ENCODE measurements at places on chromosomes 2 and 18.

GRCh38 chr2:30239986-30240752 lies 8.8 kb downstream of the LBH start:
- DNase-seq: no peak
- no peak overlapping the region for H3K4me3 ChIP-seq
- no peaks in the 10 kb centered on the region for H3K4me1 ChIP-seq
- no peaks in the 10 kb centered on the region for H3K36me3 ChIP-seq

GRCh38 chr2:227655454-227655853 lies 11.2 kb upstream of the SCYGR5 start:
- no peaks in the 10 kb centered on the region for H3K27me3 ChIP-seq
- no peak for DNase-seq
- no peaks in the 10 kb centered on the region for H3K36me3 ChIP-seq
- H3K4me1 ChIP-seq: no peaks in the 10 kb centered on the region
- no peak overlapping the region for H3K4me3 ChIP-seq
- no peak overlapping the region for H3K27ac ChIP-seq

GRCh38 chr2:224944707-224945547 lies 97.3 kb downstream of the DOCK10 start:
- peaks cover 19% of the 10 kb centered on the region for H3K4me1 ChIP-seq
- H3K27me3 ChIP-seq: no peaks in the 10 kb centered on the region
- H3K36me3 ChIP-seq: no peaks in the 10 kb centered on the region
- DNase-seq: no peak

- H3K4me3 ChIP-seq: no peak overlapping the region
- no peak for DNase-seq
- H3K27ac ChIP-seq: no peak overlapping the region
- no peaks in the 10 kb centered on the region for H3K4me1 ChIP-seq
- H3K36me3 ChIP-seq: no peaks in the 10 kb centered on the region
Measured at GRCh38 chr2:233705911-233706506, 6.7 kb upstream of the UGT1A5 start.

GRCh38 chr2:12602661-12603060 lies 114.1 kb upstream of the TRIB2 start:
- no peak for DNase-seq
- H3K4me3 ChIP-seq: no peak overlapping the region
- no peaks in the 10 kb centered on the region for H3K36me3 ChIP-seq
- H3K4me1 ChIP-seq: no peaks in the 10 kb centered on the region

DNA sequence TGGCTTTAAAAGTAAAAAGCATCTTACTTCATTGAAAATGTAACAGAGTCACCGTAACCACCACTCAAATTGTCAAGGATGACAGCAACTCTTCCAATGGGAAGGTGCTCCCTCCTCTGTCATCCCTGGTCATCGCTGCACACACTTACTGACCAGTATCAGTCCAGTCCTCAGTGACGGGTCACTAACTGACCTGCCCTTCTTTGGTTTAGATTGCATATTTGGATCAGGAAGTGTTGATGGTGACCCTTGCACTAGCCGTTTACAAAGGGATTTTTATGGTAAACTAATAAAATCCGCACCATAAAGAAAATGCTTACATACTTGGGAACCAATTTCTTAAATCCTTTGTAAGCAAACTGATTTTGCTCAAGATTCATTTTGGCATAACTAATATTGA lies 141.9 kb upstream of the ACAA2 start:
- H3K36me3 ChIP-seq: no peaks in the 10 kb centered on the region
- H3K27ac ChIP-seq: no peak overlapping the region
- no peak overlapping the region for H3K4me3 ChIP-seq
- H3K27me3 ChIP-seq: no peaks in the 10 kb centered on the region
- DNase-seq: no peak

DNA sequence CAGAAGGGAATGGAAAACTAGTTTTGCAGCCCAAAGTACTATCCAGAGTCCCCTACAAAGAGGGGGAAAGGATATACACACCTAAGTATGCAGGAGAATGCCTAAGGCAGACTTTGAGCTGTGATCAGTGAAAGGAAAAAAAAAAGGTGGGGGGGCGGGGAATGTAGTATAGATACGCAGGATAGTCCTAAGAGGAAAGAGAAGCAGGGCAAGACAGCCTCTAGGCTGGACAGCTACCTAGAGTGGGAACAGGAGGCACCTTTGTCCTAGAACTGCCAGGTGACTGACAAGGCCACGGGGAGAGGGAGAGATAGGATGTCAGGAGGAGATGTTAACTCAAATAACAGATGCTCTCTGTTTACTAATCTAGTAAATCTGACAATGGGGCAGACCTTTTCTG lies 6.0 kb downstream of the REEP1 start:
- DNase-seq: no peak
- H3K4me1 ChIP-seq: peaks cover 9% of the 10 kb centered on the region
- no peak overlapping the region for H3K27ac ChIP-seq

DNA sequence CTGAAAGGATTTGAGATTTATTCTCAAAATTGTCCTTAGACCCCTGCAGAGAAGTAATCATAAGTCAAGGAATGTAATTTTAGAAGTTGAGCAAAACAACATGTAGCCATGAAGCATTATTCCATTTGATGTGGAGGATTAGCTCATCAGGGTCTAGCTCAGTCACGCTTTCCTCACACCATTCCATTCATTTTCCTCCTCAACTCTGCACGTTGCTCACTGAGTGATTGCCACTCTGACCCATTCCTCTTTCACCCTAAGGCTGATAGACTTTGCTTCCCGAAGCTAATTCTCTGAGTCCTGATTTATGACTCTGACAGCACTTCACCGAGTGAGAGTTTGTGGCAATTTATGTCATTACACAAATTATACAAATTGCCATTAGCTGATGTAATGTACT lies 820.6 kb upstream of the PIK3C3 start:
- DNase-seq: no peak
- H3K27ac ChIP-seq: no peak overlapping the region

- peaks cover 26% of the 10 kb centered on the region for H3K4me1 ChIP-seq
- no peak overlapping the region for H3K27ac ChIP-seq
- no peaks in the 10 kb centered on the region for H3K36me3 ChIP-seq
- peak; percentile 53 for DNase-seq
Measured at GRCh38 chr18:28584731-28585130, 407.8 kb upstream of the CDH2 start.

DNA sequence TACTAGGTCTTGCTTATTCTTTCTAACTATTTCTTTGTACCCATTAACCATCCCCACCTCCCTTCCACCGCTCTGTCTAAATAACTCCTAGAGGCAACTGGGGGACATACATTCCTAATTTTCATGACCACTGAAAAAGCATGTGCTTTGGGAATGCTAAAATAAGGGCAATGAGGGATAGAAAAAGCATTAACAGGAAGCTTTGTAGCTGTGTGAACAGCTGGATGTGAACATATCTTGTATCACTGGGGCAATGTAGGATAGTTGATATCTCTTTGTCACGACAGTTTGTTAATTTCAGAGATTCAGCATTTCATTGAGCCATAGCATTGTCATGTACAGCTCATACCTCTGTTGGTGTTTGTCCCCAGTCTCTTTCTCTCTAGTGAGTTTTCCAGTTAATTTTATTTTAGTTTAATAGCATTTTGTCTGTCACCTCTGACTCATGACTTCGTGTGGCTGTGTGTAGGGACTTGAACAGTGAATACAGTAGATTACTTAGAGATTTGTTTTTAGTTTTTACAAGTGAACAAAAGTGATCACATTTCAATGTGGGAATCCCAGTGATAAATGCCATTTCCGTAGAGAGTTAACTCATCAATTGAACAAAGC lies 230.3 kb upstream of the NRP2 start:
- H3K27ac ChIP-seq: no peak overlapping the region
- H3K27me3 ChIP-seq: no peaks in the 10 kb centered on the region
- DNase-seq: no peak
- no peak overlapping the region for H3K4me3 ChIP-seq
- no peaks in the 10 kb centered on the region for H3K36me3 ChIP-seq
- no peaks in the 10 kb centered on the region for H3K4me1 ChIP-seq

DNA sequence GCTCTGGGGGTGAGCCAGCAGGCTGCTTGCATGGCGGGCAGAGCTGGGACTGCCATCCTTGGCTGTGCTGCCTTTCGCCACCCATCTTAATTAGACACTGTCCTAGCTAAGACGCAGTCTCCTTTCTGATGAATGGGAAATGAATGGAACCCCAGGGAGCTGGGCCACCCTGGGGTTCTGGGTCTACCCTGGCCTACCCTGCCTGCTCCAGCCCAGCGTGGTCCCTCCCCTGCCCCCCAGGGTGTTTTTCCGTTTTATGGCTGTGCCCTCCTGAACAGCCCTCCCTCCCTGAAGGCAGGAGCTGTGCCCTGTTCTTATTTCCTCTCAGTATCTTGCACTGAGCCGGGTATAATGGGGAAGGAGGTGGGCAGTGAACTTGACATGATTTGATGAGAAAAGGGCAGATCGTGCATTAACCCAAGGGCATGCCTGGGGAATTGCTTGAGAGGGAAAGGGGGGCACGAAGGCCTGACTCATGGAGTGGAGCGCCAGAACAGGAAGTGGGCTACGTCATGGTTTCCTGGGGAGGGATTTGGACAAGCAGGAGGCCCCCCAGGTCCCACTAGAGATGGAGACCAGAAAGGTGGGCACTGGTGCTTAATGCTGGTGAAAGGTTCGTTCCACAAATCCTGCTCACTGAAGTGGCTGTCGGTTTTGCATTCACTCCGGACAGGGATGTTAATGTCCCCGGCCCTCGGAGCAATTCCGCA lies 165.0 kb downstream of the KLHL29 start:
- no peaks in the 10 kb centered on the region for H3K36me3 ChIP-seq
- DNase-seq: no peak
- no peak overlapping the region for H3K4me3 ChIP-seq
- H3K27me3 ChIP-seq: no peaks in the 10 kb centered on the region
- peaks cover 8% of the 10 kb centered on the region for H3K4me1 ChIP-seq
- no peak overlapping the region for H3K27ac ChIP-seq

DNA sequence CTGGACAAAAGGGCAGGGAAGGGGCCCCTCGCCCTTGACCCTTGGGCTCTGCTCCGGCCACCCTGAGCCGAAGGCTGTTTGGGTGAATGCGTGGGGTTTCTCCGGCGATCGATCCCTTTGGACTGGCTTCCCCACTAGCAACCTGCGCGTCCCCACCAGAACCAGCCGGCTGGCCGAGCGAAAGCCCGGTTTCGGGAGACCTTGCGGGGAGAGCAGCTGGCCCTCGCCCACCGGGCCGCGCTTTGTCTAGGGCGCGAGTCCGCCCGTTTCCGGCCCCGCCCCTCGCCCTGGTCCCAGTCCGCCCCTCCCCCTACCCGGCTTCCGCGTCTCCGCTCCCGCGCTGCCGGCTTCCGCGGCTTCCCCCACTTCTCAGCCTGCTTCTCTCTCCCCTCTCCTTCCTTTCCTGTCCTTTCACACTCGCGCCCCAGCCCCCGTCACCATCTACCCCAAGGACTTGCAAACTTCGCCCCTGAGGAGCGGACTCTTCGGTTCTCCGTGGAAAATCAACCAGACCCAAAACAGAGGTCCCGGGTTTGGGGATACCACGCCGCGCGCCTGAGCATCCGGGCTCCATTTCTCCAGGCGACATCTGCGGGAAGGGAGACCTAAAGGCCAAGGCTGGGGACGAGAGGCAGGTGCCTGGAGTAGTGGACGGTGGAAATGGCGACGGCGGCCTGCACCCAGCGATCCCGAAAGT lies 48.0 kb upstream of the ATP6V1B1 start:
- peak overlapping the region; percentile 35 for H3K4me3 ChIP-seq
- H3K27ac ChIP-seq: no peak overlapping the region
- peak; percentile 93 for DNase-seq

DNA sequence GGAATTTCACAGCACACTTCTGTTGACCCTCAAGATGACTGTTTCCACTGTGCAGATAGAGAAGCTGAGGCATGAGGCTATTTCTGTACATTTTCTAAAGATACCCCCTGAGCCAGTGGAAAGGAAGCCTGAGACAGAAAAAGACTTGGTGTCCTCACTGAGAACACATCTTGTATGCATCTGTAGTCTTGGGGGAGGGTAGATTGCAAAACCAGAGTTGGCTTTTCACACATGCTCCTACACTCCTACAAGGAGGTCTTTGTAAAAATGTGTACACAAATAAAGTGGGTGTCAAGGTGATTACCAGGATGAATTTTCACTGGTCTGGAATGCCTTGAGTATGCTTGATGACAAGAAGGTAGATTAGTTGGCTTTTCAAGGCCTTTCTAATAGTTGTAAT lies 98.0 kb downstream of the KCTD18 start:
- H3K27ac ChIP-seq: no peak overlapping the region
- no peak for DNase-seq
- H3K4me1 ChIP-seq: peaks cover 21% of the 10 kb centered on the region
- H3K27me3 ChIP-seq: no peaks in the 10 kb centered on the region
- no peak overlapping the region for H3K4me3 ChIP-seq
- no peaks in the 10 kb centered on the region for H3K36me3 ChIP-seq

Measured in neural progenitor cell (in vitro differentiated cells).